DMS79 treated with DMSO at 0.1 percent for 48 hours (cell line): ENCODE measurements at places on chromosomes 12 and 14.
A peak's percentile ranks its signal among the peaks of the same experiment; 100 is the strongest.

DNA sequence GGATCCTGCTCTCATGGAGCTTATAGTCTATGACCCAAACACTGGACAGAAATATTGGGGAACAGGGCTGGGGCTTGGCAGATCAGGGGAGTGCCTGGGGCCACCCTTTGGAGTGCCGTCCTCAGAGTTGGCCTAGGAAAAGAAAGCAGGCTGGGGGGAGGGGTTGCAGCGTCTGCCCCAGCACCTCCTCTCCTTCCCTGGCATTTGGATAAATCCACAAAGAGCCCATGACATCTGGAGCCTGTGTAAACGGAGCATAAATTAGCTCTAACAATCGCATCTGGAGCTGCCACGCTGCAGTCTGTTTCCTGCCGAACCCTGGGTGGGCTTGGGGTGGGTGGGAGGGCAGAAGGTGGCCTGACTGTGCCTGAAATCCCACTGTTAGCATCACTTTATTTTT is 63.8 kb downstream of the MVK start:
- DNase-seq: no peak

GRCh38 chr14:99821519-99822508 is 28.6 kb downstream of the EML1 start:
- peak; percentile 99 for DNase-seq

GRCh38 chr12:109447482-109447881 is 29.6 kb downstream of the KCTD10 start:
- DNase-seq: no peak

DNA sequence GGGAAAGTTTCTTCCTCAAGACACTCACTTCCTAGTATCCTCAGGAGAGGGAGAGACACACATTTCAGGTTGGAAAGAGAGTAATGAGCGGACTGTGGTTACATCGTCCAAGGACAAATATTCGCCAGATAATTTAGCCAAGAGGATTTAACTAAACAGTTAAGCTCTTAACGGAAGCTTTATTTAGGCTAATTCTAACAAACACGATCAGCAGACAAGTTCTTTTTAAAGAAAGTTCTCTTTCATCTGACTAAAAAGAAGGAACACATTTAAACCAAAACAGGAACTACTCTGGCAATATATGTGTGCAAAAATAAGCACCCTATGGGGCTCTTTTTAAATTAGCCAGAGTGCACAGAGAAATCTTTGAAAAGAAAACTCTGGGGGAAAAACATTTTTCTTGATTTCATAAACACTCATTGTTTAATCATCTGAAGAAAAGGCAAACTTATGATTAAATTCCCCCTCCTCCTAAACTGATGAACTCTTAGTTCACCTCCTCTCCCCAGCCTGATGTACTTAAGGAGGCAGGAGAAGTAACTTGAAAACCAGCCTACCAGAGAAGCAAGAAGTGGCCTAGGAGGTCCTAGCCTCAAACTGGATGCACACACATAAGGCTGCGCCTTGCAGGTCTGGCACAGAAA is 13.3 kb upstream of the BTG1 start:
- no peak for DNase-seq

DNA sequence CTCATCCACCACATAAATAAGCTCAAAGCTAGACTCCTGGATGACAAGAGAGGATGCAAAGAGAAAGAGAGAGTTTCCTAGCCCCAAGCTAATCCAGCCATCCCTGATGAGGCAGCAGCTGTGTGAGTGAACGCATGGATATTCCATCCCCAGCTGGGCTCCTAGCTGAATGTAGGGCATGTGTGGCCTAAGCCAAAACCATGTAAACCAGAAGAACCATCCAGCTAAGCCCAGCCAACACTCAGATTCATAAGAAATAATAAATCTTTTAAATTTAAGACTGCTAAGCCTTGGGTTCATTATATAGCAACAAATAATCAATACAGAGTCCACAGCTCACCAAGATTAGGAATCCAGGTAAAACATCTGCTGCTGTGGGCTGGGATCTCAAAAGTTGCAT is 94.3 kb downstream of the TNFAIP2 start:
- DNase-seq: no peak

- no peak for DNase-seq
These were observed 5.5 kb downstream of the C12orf71 start for GRCh38 chr12:27076928-27077327.

DNA sequence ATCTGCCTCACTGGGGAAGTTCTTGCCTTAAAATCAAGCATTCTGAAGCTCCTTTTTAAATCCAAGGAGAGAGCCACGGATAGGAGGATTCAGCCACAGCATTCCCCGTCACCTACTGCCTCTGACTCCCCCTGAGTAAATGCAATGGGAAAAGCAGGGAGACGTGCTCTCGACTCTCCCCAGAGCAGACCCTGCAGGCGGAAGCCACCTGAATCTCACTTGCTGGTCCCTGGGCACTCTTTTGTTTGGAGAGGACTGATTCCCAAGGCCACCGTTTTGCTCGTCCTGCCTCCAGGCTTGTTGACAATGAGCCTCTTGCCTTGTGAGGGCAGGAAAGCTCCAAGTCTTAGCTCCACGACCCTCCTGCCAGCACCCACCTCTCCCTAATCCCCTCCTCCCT is 204.5 kb downstream of the SLC15A4 start:
- DNase-seq: no peak

GRCh38 chr12:58925111-58925611 is 4.9 kb upstream of the LRIG3 start:
- DNase-seq: no peak

DNA sequence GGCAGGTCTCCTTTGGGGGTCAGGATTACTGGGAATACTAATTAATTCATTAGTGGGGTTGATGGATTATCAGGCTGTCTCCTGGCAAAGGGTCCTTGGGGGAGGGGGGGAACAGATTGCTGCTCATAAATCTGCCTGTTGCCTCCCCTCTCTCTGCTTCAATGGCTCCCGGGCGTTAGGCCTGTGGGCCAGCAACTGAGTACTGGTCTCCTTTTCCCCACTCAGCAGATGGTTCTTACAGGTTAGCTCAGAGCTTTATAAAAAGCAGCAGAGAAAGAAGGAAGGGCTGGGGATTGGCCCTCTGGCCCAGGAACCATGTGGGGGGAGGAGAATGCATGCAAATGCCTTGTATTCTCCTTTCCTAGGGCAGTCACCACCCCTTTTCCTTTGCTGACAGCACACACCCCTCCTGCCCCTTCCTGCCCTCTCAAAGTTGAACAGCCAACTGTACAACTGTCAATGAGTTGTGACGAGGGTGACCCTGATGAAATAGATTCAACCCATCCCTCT is 2.3 kb upstream of the NEUROD4 start:
- DNase-seq: no peak

GRCh38 chr14:29030970-29031369 is 264.4 kb downstream of the FOXG1 start:
- no peak for DNase-seq

DNA sequence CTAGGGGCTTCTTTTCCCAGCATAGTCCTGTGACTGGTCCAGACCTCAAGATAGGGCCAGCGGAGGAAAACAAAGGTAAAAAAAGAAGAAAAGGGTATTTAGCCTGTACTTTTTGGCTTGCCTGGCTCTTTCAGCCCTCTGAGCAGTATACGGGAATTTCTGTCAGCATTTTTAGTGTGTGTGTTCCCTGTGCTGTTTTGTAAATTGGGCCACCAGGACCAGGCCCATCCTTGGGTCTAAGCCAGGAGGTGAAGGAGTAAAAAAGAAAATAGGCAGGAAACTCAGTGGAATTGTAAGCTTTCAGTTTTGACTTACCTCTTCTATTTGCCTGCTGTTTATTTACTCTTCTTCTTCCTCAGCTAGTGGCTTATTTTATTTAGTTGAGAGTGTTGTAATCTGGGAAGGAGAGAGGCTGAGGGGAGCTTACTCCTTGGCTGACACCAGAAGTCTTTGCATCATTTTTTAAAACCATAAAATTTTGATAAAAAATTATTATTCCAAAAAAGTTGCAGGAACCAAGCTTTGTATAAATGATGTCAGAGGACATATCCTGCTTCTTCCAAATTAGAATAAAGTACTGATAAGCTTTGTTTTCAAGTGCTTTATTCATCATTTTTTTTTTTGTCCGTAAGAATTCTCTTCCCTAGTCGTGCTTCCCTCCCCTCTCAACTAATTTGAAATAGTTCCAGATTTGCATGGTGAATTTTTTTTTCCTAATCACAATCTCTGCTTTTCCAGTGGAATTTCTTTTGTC is 63.7 kb downstream of the DIP2B start:
- no peak for DNase-seq

DNA sequence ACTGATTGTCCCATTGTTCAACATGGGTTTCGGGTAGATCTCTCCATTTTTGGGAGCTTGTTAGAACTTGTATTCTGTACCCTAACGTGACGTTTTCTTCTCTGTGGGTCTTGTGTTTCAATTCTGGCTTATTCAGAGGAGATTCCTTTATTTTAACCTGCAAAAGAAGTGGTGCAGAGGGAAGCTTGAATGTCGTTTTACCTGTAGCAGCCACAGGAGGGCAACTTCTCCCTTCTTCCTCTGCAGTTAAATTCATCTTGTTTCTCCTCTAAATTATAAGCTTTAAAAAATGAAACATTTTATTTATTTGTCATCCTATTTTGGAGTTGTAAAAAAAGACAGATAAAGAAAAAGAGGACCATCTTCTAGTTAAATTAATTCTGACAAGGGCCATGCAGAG is 13.7 kb upstream of the CLEC4D start:
- DNase-seq: no peak

DNA sequence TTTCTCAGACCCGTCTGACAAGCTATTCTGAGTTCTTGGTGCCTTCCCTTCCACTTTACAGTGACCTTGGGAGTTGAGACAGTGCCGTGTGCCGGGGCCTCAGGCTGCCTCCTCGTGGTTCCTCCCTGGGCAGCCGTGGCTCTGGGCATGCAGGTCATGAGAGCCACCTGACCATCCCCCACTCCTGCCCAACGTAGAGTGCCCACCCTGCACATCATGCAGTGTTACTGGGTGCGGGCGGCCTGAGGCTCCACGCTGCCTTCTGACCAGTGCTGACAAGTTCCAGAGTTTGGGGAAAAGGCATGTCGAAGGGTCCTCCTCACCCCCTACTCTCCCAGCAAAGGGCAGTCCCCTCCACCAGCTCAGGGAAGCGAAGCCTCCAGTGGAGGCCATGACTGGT is 190.5 kb downstream of the TSPAN9 start:
- no peak for DNase-seq

DNA sequence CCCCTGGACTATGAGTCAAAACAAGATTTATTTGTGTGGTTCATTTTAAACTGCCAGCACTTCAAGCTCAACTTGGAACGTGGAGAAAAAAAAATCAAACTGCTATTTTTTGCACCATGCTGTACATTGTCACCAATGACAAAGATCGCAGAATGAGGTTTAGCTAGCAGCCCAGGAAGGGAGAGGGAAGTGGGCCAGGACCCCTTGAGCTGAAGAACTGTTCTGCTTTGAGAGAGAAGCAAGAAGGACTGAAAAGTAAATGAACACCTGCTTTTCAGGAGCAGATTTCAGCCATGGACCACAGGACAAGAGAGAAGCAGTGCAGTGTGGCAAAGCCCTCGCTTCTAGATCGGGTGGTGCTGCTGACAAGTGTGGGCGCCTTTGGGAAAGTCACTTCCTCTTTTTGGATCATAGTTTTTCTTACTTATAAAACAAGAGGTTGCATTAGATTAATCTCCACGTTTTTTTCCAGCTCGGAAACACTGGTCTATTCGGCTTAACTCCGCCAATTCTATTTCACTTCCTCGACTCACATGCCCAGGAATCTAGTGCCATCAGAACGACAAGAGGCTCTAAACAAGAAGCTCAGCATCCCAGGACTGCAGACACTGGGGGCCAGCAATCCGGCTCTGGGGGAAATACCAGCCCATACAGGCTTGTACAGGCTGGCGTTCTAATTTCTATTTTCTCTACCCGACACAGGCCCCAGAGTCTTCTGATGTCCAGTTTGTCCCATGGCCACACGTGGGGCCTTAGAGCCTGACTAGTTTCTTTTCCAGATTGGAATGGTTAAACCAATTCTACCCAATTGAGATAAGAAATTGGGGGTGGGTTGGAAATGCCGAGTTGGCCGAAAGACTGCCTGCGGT is 129.9 kb downstream of the CRACR2A start:
- DNase-seq: no peak

GRCh38 chr14:47961634-47962033 is 286.2 kb upstream of the MDGA2 start:
- no peak for DNase-seq

DNA sequence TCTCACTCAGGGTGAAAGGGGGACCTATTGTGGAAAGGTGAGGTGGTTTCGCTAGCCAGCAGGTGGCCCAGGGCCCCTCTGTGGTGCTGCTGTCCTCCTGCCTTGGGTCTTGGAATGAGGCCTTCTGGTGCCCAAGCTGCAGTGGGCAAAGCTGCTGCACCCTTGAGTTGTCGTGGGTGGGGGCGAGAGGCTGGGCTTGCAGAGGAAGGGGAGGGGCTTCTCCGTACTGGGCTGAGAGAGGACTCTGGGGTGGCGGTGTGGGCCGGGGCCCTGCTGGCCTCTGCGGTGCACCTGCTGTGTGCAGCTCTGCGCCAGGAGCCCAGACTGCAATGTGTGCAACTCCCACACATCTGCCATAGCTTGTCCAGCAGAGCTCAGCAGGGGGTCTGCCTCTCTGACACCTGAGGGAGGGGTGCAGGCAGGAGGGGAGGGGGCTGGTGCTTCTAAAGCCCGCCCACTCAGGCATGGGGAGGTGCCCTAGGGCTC is 145.8 kb downstream of the KIF26A start:
- DNase-seq: no peak
